ENCODE measurements at places on chromosomes 2 and 18.

DNA sequence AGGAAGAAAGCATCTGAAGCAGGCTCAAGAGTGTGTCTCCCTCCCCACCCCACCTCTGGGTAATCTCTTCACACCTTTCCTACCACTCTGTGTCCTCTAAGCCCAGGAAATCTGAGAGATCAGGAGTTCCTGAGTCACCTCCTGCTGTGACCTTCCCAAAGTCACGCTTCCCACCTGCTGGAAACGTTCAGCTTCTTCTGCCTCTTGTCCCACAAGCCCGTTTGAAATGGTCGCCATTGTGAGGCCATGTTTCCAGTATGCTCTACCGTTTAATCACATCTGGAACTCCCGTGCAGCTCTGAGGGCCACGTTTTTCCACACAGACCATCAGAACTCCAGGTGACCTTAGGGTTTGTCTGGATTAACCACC lies 25.9 kb downstream of the GREB1 start:
- no peak for DNase-seq

DNA sequence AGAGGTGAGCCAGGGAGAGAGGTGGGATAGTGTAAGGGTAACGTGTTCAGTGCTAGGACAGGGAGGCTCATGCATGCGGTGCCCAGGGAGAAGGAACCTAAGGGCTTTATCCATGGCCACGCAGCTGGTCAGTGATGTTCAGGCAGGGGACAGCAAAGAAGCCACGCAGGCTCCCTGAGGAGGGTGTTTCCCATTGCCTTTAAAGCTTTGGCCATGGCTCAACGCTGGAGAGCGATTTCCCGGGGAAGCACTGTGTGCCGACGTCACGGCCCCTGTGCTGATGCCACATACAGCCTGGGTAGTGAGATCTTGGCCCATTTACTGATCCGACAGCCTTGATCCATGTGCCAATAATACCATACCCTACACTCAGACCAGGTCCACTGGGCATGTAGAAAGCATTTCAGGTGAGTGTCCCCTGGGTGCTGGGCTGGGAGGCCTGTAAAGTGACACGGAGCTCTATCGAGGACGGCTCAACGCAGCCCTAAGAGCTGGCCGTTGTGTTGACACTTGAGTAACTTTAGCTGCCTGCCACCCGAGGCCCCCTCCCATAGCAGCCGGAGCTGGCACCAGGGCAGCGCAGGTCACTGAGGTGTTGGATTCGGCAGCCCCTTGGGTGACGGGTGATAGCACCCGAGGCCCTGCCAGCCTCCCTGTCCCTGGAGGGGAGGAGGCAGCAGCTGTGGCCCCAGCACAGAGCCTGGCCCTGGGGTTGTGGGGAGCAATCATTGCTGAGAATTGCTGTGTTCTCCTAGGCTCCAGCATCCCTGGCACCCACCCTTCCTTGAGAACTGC lies 41.4 kb downstream of the PDIA6 start:
- no peak for DNase-seq

- no peak for DNase-seq
Measured at GRCh38 chr2:77207331-77207730, 314.8 kb downstream of the LRRTM4 start.

DNA sequence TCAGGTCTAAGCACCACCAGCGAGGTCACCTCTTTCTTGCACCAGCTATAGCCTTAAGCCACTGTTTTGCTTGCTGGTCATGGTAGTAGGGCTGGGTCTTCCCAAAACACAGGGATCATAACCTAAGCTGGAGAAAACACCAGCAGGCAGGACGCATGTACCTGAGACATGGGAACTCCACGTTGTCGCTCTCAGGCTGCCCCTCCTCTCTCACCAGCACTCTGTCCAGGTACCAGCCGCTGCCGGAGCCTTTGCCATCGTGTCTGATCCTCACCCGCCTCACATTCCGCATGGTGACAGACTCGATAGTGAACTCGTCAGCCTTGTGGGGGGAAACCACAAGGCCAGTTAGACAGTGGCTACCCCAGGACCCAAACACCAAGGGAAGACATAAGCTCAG lies 79.5 kb downstream of the LOXHD1 start:
- DNase-seq = no peak

DNA sequence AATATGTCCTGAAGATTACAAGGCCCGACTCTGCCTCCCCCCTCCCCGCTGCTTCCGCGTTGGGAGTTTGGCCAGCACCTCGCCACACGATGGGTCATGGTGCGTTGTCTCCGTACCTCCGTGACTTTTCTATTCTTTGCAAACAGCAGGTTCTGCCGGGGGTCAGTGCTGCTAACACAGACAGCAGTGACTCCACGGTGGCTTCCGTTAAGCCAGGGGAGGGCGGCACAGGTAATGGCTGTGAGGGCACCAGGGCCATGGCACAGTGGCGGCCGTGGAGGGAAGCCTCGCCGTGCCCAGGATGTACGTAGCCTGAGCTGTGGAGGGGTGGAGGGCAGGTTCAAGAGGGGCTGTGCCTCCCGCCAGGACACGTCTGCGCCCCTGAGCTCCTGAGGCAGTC lies 115.5 kb downstream of the NFATC1 start:
- DNase-seq = no peak

DNA sequence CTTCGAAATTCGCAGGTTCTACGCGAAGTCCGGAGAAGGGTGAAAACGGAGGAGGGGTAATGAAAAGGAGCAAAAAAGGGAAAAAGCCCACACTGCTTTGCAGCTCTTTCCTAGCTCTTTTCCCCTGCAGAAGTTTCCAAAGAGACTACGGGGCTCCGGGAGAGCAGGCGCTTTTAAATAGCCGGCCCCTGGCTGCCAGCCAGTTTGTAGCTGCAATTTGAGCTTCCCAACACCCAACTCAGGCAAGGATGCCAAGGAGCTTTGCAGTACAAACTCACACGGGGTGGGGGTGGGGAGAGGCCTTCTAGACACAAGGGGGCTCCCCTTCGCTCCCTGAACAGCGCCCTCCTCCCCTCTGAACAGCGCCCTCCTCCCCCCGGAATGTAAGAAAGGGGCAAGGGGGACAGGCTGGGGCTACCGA lies at the start of gene IGFBP5:
Gene IGFBP5 (minus strand): TSS at position 149 of the 421 bp plus-strand sequence. CDS start 774 bp downstream, outside the sequence.
- no peak for DNase-seq

DNA sequence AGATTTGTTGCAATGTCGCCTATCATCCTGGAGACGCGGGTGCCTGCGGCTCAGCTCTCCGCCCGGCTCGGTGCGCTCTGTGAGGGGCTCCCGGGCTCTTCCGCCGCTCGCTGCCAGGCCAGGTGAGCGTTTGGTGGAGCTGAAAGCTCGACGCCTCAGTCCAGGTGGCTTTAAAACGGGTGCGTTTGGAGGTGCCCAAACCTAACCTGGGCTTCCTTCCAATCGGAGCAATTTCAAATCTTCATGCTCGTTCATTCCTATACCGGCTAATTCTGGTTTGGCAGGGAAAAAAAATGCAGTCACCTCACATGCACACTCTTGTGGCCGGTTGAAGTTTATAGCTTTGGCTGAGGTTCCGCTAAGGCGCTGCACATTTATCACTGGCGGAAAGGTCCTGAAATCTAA lies at the start of gene SLC16A14:
Gene SLC16A14 (minus strand): TSS at position 274 of the 405 bp plus-strand sequence. CDS start 9,572 bp downstream, outside the sequence.
- DNase-seq = no peak

DNA sequence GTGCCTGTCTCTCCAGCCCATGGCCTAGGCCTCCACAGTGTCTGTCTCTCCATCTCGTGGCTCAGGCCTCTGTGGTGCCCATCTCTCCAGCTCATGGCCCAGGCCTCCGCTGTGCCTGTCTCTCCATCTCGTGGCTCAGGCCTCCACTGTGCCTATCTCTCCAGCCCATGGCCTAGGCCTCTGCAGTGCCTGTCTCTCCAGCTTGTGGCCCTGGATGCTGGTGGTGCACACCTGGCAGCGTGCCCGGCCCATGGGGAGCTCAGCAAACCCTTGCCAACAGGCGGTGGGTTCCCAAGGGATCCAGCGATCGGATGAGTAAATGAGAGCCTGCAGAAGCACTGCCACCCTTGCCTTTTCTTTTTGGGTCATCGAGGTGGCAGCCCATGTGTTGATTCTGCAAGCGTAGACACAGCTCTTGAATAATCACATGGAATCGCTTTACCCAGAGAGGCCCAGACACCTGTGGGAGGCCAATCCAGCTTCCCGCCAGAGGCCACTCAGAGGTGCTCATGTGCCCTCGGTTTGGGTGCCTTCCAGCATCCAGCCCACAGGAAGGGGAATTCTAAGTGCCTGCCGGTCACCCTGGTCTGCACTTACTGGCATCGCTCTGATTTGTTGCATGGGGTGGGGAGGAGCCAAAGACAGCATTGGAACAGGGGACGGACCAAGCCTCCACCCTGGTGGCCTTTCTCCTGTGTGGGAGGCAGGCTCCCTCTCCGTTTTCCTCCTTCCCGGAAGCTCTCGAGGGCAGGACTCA lies 101.8 kb upstream of the HDAC4 start:
- DNase-seq = no peak

GRCh38 chr2:165953306-165953654 lies 296 bp downstream of the TTC21B start:
- no peak for DNase-seq

DNA sequence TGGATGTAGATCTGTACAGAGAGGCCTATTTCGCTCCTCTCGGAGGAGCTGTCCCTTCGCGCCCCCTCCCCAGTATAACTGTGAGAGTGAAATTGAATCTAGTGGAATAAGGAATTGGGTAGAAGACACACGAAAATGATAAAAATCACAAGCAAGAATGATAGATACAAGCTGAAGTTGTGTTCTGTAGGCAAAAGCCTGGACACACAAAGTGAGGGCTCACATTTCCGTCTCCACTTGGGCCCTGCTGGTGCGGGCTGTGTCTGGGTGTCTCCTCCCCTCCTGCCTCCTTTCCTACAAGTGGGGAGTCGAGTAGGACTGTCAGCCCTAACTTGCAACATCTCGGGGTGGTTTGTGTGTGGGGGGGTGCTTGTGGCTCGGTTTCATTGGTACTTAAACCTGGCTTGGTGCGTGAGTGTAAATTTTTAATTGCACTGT lies 457 bp upstream of the SP9 start:
- DNase-seq = no peak

DNA sequence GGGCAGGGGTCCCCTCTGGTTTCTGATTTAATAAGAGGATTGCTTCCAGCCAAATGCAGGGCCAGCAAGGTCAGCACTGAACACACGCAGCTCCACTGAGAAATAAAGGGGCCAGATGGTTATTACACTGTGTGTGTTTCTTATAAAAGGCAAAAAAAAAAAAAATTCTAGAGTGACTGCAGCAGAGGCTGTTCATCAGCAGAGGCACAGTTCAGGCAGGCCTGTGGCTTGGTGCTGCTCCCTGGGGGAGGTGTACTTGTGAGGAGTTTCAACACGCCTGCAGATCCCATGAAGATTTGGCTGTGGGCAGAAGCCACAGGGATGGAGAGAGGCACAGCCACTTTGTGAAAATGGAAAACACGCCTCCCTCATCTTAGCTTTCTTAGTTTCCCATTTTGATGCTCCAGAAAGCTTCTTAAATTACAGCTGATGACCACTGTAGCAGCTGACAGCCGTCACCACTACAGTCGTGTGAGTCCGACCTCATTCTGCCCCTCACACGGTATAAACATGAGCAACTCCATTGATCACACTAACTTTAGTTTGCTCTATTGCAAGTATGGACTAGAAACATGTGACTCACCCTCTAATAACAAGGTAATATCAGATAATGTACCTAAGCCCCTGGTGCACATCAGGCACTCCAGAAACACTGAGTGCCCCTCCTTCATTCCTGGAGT lies 726.5 kb upstream of the RAB6C start:
- DNase-seq = no peak

- DNase-seq = no peak
Measured at GRCh38 chr2:16406496-16407289, 258.9 kb downstream of the CYRIA start.

- DNase-seq = no peak
Measured at GRCh38 chr2:14550658-14551057, 81.9 kb upstream of the LRATD1 start.

All from stimulated activated CD4-positive, alpha-beta T cell treated with anti-CD3 and anti-CD28 coated beads, Interleukin-2, amount 100 ng/mL, for 4 hours (primary cell).